Small intestine (tissue), 16 donors: ENCODE measurements at places on chromosomes 12 and 14. TPM values are rescaled to one million over a fixed set of nuclear protein-coding genes. Genes with fewer than 3 reads are reported as not detected.

Gene FAM222A
- 6.1 TPM for polyA plus RNA-seq

Gene RCOR1
- 10.6 TPM for polyA plus RNA-seq

GRCh38 chr12:127235761-127236160 lies 1031.2 kb upstream of the TMEM132C start:
- no peaks in the 10 kb centered on the region for H3K36me3 ChIP-seq
- H3K27me3 ChIP-seq = no peaks in the 10 kb centered on the region
- no peak overlapping the region for H3K27ac ChIP-seq
- no peak overlapping the region for H3K4me3 ChIP-seq
- no peaks in the 10 kb centered on the region for H3K4me1 ChIP-seq

Gene IL26
- not detected for polyA plus RNA-seq

Gene IL23A
- polyA plus RNA-seq = 0.57 TPM
